Peyer's patch (tissue), 4 donors: ENCODE measurements at places on chromosomes 1 and 21.
A peak's percentile ranks its signal among the peaks of the same experiment; 100 is the strongest.

- no peak overlapping the region for H3K27ac ChIP-seq
- no peaks in the 10 kb centered on the region for H3K4me1 ChIP-seq
- H3K27me3 ChIP-seq: no peaks in the 10 kb centered on the region
- DNase-seq: no peak
Observed at GRCh38 chr1:192739476-192740184, 69.2 kb upstream of the RGS2 start.

- no peaks in the 10 kb centered on the region for H3K27me3 ChIP-seq
- H3K27ac ChIP-seq: no peak overlapping the region
- peak; percentile 55 for DNase-seq
Observed at GRCh38 chr21:36422279-36423098, 37.3 kb downstream of the CHAF1B start.

- H3K27me3 ChIP-seq: no peaks in the 10 kb centered on the region
- no peaks in the 10 kb centered on the region for H3K36me3 ChIP-seq
- DNase-seq: no peak
- H3K4me3 ChIP-seq: no peak overlapping the region
Observed at GRCh38 chr1:21297975-21298374, 7.7 kb upstream of the ECE1 start.

DNA sequence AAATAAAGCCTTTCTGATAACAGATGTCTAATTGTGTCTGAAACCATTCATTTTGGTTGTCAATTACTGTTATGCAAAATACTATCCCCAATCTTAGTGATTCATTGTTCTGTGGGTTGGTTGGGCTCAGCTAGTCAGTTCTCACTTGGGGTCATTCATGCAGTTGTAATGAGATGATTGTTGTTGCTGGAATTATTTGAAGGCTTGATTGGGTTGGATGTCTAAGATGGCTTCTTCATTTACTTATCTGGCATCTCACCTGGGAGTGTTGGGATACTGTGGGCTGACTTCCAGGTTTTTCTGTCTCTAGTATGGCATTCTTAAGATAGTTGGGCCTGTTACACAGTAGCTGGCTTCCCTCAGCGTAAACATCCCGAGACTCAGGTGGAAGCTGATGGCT, 217.8 kb upstream of the B3GALT2 start:
- no peak for DNase-seq
- H3K27ac ChIP-seq: no peak overlapping the region
- H3K4me1 ChIP-seq: no peaks in the 10 kb centered on the region
- no peaks in the 10 kb centered on the region for H3K36me3 ChIP-seq
- no peak overlapping the region for H3K4me3 ChIP-seq
- H3K27me3 ChIP-seq: no peaks in the 10 kb centered on the region

GRCh38 chr1:34131396-34132160, 33.5 kb downstream of the CSMD2 start:
- DNase-seq: no peak
- no peaks in the 10 kb centered on the region for H3K4me1 ChIP-seq
- no peak overlapping the region for H3K4me3 ChIP-seq
- H3K27me3 ChIP-seq: no peaks in the 10 kb centered on the region
- no peak overlapping the region for H3K27ac ChIP-seq
- no peaks in the 10 kb centered on the region for H3K36me3 ChIP-seq
